Upper lobe of left lung (tissue), 6 donors: ENCODE measurements at places on chromosomes 4 and X. TPM values are rescaled to one million over a fixed set of nuclear protein-coding genes. Genes with fewer than 3 reads are reported as not detected.

- H3K27me3 ChIP-seq: no peaks in the 10 kb centered on the region
- no peaks in the 10 kb centered on the region for H3K36me3 ChIP-seq
- H3K4me3 ChIP-seq: no peak overlapping the region
- no peak overlapping the region for H3K27ac ChIP-seq
- no peaks in the 10 kb centered on the region for H3K4me1 ChIP-seq
- no peak for DNase-seq
Observed at GRCh38 chr4:14157262-14157661, 529.7 kb upstream of the BOD1L1 start.

DNA sequence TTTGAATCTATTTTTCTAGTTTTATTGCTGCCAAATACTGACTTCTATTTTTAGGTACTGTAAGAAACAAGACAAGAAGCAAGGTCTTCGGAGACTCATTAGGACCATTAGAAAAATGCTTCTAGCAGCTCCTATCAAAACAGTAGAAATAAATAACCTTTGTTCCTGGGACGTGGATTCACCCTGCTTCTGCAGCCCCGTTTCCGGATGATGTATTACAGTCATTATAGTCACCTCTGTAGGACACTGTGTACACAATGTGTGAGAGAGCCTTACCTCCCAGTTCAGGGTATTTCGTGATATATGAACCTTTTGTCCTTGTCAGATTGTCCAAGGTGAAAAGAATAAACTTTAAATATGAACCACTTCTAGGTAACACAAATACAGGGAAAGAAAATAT is 484.0 kb upstream of the TECRL start:
- DNase-seq: no peak
- no peak overlapping the region for H3K4me3 ChIP-seq
- H3K27ac ChIP-seq: no peak overlapping the region
- no peaks in the 10 kb centered on the region for H3K27me3 ChIP-seq
- H3K4me1 ChIP-seq: no peaks in the 10 kb centered on the region
- H3K36me3 ChIP-seq: no peaks in the 10 kb centered on the region

DNA sequence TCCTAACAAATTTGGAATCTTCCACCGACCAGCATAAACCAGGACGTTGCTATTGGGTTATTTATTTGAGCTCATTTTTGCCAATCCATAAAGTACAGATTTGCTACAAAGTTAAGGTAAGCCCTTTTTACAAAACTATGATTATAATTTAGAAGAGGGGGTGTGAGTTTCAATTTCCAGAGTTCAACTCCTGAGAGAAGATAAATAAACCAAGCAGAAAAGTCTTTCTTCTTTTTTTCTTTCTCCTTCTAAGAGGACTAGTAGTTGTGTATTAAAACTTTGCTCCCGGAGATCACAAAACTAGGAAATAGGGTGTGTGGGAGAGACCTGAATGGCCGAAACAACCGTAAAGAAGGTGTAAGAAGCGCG is 2.6 kb downstream of the PITX2 start:
- H3K4me1 ChIP-seq: peaks cover 28% of the 10 kb centered on the region
- H3K36me3 ChIP-seq: no peaks in the 10 kb centered on the region
- H3K27me3 ChIP-seq: peaks cover 34% of the 10 kb centered on the region
- DNase-seq: no peak
- no peak overlapping the region for H3K27ac ChIP-seq

GRCh38 chrX:68299898-68300297 is 133.4 kb downstream of the OPHN1 start:
- no peaks in the 10 kb centered on the region for H3K36me3 ChIP-seq
- H3K4me1 ChIP-seq: no peaks in the 10 kb centered on the region
- no peak overlapping the region for H3K27ac ChIP-seq
- DNase-seq: no peak

The HPGD gene
- total RNA-seq: 61.9 TPM
